ENCODE measurements at places on chromosomes 6 and 20.

GRCh38 chr6:5302995-5303622 is 41.8 kb downstream of the FARS2 start:
- DNase-seq: peak; percentile 39

DNA sequence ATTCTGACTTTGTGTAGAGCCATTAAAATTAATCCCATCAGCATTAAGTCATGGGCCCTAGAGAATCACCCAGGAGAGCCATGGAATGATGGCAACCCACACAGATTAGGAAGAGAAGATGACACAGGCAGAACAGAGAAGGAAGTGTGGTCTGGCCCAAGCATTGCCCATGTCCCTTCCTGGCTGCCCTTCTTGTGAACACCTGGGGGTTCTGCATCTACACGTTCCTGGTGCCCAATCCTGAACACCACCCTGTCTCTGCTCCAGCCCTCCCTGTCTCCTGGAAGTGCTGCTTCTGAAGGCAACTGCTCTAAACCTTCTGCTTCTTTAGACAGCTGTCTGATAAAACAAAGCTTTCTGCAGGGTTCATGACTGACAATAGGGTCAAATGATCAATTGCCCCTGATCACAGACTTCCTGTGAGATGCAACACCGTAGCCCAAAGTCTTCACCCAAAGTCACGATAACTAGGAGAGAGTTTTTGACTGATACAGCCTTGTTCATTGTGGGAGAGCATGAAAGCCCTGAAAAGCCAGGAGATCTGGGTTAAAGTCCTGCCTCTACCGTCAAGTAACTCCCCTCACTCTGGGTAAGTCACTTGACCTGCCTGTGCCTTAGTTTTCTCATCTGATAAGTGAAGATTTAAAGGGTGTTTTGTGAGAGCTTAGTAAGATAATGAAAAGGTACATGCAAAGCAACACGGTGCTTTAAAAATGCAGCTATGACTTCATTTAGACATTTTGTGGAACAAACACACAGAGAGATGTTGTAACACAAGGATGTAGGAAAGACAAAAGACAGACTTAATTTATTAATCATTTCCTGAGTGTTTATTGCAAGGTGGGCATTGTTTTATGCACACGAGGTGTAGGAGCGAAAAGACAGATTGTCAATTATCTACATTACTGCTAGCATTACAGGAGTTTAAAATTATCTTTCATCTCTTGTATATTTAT is 291.2 kb upstream of the STXBP5 start:
- DNase-seq: peak; percentile 23

GRCh38 chr20:6075428-6076219 is 21.8 kb upstream of the LRRN4 start:
- DNase-seq: no peak

GRCh38 chr6:89941763-89942497 is 47.7 kb downstream of the GJA10 start:
- no peak for DNase-seq

- DNase-seq: no peak
Measured at GRCh38 chr20:48025051-48025515, 239.8 kb upstream of the SULF2 start.

DNA sequence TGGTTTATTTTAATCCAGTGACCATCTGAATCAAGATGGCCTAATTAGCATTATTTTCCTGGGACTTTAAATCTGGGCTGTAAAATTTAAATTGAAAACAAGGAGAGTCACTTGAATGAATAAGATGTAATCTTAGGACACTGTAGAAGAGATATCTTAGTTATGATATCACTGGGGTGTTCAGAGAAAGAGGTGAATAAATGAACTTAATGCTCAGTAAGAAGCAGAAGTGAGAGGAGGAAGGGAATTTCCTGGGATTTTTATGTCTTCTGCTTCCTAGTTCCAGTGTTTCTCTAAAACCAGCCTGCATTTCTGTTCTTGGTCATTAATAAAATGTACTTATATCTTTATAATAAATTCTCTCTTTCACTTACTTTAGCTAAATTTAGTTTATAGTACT is 136.8 kb upstream of the PTPRK start:
- no peak for DNase-seq

GRCh38 chr6:158312165-158312564 is at the start of gene TULP4:
TULP4 (plus strand) TSS chr6:158312465; CDS start chr6:158314017, 1,552 bp downstream.
- DNase-seq: no peak

GRCh38 chr20:17522528-17522927 is 8.7 kb downstream of the BFSP1 start:
- no peak for DNase-seq

Measured in hematopoietic multipotent progenitor cell treated with erythropoietin and hydrocortisone succinate and interleukin-3 and kit ligand, for 17 days (in vitro differentiated cells).